ENCODE measurements at places on chromosomes 5 and 9.

GRCh38 chr5:119010206-119010605, 21.9 kb upstream of the DTWD2 start:
- DNase-seq, result no peak

DNA sequence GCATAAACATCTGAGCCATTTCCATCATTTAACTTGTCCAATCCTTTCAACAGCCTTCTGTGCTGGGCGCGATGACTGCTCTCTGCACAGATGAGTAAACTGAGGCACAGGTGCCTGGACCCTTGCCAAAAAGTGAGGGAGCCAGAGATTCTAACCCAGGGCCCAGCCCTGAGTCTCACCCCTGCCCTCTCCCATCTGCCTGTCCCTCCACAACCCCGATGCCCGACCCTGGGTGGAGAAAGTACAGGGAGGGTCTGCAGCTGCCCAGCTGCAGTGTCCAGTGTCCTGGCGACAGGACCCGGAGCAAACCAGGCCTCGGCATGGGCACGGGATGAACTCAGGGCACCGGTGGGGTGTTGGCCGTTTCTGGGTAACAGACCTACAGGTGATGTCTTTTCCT, 39.6 kb upstream of the CLPTM1L start:
- DNase-seq, result no peak

- no peak for DNase-seq
Measured at GRCh38 chr5:176824604-176825003, 14.2 kb downstream of the UNC5A start.

- no peak for DNase-seq
Measured at GRCh38 chr5:68562308-68562707, 346.8 kb downstream of the PIK3R1 start.

DNA sequence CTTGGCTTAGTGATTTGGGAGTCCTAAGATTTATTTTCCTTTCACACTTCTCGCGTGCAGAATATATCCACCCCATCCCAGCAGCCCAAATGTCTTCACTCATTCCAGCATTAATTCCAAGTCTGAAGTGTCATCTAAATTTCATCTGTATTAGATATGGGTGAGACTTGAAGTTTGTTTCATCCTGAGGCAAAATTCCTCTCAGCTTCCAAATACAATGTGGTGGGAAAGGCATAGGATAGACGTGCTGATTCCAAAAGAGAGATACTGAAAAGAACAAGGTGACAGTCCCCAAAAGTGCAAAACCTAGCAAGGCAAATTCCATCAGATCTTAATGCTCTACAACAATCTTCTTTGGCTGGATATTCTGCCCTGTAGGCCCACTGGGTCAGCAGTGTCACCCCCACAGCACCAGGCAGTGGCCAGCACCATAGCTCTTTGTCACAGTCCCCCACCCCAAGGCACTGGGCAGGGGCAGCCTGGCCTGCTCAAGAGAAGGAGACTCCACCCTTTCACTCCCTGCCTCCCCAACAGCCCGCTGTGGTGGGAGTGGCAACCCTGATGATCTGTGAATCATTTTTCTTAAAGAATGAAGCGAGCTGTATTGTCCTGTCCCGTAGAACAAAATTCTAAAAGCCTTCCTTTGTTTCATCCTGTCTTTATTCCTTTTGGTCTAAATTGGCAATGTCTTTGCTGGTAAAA, 2.7 kb upstream of the ADAM19 start:
- no peak for DNase-seq

DNA sequence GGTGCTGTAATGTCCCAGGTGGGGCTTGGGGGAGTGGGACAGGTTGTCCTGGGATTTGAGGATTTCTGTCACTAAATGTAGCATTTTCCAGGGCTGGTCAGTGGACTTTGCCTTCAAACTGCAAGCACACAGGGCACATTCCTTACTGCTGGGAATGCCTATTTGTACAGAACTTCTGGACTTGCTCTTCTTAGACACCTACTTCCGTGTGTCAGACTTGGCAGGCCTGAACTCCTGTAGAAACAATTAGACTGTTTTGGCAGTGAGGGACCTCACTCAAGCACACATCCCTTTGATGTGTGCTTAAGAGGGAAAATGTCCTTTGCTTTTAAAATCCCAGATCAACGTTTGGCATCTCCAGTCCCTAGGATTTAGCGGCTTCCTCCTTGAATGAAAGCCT, 192.2 kb downstream of the PAPPA start:
- no peak for DNase-seq

GRCh38 chr5:125004009-125004408, 257.6 kb upstream of the ZNF608 start:
- DNase-seq, result no peak

GRCh38 chr5:35838370-35839042, 18.2 kb upstream of the IL7R start:
- no peak for DNase-seq

GRCh38 chr5:58666598-58667581, 84.0 kb downstream of the RAB3C start:
- DNase-seq, result no peak

DNA sequence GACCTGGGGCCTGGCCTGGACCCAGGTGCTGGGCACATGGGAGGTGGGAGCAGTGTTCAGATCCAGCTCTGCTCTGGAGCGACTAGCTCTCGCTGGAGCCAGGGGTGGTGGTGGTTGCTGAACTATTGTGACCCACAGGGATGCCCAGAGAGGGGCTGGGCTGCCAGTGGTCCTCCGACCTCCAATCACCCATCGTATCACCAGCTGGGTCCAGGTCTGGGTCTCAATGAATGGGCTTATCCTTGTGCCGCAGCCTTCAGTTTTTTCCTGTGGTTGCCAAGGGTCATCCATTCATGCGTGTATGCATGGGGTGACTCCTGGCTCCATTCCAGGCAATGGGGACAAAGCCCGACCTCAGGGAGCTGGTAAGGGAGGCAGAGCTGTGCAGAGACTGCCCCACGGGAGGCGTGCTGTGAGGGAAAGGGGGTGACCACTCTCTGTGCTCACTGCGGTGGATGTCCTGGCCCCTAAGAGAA, 68.6 kb upstream of the RNF130 start:
- peak; percentile 0 for DNase-seq

GRCh38 chr5:40578501-40579451, 100.9 kb upstream of the PTGER4 start:
- DNase-seq, result peak; percentile 16

DNA sequence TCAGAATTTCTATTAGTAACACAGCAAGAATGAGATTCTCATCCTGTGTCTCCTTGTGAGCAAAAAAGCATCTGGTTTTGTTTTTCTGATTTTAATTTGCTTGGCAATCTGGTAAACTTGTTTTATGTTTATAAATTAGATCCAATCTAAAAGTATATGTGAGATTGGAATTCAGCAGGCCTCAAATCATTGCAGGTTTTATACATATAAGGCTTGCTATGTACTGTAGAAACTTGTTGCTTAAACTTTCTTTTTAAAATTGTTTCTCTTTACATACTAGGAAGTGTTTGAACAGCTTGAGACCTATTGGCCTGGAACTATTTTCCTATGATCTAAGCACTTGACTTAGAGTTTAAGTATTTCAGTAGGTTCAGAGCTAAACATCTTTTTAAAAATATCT, 1037.8 kb downstream of the NR2F1-AS1 start:
- no peak for DNase-seq

GRCh38 chr9:3435732-3436131, 90.1 kb downstream of the RFX3 start:
- DNase-seq, result no peak

- no peak for DNase-seq
Measured at GRCh38 chr9:127492616-127493015, 41.3 kb downstream of the LRSAM1 start.

GRCh38 chr9:129491487-129491855, 129.4 kb downstream of the C9orf50 start:
- DNase-seq, result no peak

DNA sequence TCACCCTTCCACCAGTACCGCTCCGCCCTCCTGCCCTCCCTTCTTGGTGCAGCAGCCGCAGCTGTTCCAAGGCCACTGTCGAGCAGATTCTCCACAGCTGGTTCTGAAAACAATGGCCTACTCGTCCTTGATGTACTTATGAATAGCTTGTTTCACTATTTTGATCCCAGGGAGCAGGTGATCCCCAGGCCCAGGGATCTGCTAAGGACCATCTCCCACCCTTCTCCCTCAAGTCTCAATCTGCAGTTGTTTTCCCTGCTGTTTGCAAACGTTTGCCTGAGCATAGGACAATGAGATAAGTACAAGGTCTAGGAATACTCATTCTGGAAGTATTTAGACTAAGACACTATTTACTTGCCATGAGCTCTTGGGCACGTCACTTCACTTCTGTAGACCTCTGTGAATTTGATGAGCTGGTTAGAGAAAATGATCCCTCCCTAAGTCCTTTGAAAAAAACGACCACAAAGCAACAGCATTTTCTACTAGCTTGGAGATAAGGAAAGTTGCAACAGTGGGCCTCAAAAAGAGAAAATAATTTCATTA, 1.8 kb downstream of the LURAP1L start:
- DNase-seq, result no peak

GRCh38 chr5:119409235-119409815, 43.0 kb upstream of the HSD17B4 start:
- peak; percentile 24 for DNase-seq

- no peak for DNase-seq
Measured at GRCh38 chr5:142017832-142018427, 5.1 kb upstream of the GNPDA1 start.

- DNase-seq, result no peak
Measured at GRCh38 chr9:98603821-98604383, 104.8 kb downstream of the GABBR2 start.

- DNase-seq, result no peak
Measured at GRCh38 chr5:149141957-149142851, 911 bp downstream of the ABLIM3 start.

GRCh38 chr5:7534505-7534904, 138.6 kb downstream of the ADCY2 start:
- no peak for DNase-seq

DNA sequence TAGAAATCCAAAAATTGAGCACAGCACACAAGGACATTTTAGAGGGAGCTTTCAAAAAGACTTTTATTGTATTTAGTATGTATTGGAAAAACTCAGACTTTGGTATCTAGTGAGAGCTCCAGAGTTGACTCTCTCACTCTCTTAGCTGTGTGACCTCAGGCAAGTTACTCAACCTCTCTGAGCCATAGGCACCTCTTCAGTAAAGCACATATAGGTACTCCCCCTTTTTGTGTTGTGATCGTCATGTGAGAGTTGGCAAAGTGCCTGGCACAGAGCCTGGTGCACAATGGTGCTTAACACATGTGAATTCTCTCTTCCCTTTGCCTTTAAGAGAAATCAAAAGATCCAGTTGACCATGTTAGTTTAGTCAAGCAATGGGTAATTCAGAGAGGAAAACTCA, 186.2 kb downstream of the TMEM38B start:
- no peak for DNase-seq

- DNase-seq, result no peak
Measured at GRCh38 chr5:108524564-108524963, 142.7 kb upstream of the FBXL17 start.

- DNase-seq, result no peak
Measured at GRCh38 chr9:75974016-75974766, 83.7 kb downstream of the PCSK5 start.

DNA sequence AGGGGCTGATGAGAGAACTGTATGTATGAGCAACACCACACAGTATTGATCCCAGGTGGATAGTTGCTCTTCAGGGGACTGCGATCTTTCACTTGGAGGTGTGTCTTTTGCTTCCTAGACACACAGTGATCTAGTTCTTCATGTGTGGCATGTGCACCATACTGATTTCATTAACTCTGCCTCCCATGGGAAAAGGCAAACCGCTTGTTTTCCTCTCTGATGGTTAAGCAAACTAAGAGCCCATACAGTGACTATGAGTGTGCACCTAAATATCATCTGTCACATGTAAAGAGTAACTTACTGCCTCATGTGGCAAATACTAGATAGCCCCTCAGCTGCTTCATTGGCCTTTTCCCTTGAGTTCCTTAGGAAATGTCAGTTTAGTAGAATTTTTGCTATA, 147.3 kb downstream of the TLE4 start:
- DNase-seq, result no peak

GRCh38 chr9:131402073-131402472, 8.2 kb downstream of the PRRC2B start:
- no peak for DNase-seq

- no peak for DNase-seq
Measured at GRCh38 chr5:10251405-10251804, 1.3 kb downstream of the CCT5 start.

GRCh38 chr9:13478160-13478559, 198.7 kb upstream of the MPDZ start:
- DNase-seq, result no peak

DNA sequence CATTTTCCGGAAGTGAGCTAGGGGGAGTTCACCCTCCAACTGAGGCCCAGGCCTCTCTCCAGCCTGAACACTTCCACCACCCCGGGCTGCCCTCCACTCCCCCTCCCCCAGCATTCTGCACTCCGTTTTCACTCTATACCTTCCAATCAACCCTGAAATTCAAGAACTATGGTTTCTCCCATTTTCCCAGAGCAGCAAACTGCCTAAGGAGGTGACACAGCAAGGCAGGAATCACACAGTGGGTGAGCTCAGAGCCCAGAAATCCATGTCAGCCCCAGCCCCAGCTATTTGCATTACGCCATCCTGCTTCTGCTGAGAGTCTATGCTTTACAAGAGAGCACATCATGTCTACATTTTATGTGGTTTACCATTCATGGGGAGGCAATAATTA, 11.9 kb downstream of the MSX2 start:
- no peak for DNase-seq

DNA sequence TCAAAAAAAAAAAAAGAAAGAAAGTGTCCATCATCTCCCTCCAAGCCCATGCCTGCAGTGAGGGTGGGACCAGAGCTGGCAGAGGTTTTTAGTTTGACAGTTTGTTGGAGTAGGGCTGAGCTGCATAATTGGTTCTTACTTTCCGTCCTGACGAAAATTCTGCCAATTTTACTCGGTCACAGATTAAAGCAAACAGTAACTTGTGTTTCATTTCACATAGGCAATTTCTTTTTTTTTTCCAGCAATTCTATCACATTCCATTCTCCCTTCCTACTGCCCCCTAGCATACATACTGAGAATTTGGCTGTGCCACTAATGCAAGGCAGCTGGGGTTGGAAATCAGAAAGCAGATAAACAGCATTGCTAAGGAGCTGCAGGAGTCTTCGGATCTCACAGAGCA, 132.4 kb downstream of the FRMD3 start:
- DNase-seq, result no peak

All from activated CD4-positive, alpha-beta T cell treated with anti-CD3 and anti-CD28 coated beads, Interleukin-2, amount 10 ng/mL, durations not matched to agents 7 days and 5 days (primary cell).